Tongue (tissue), 3 donors: ENCODE measurements at places on chromosomes 5 and 9. TPM values are rescaled to one million over a fixed set of nuclear protein-coding genes. Genes with fewer than 3 reads are reported as not detected.

The SPATA31E1 gene
- not detected for total RNA-seq

The NR4A3 gene
- 4.7 TPM for total RNA-seq

The SH3TC2 gene
- 5.1 TPM for total RNA-seq

The LTC4S gene
- not detected for total RNA-seq

The FBP1 gene
- 4.4 TPM for total RNA-seq

The SHISAL2B gene
- not detected for total RNA-seq

The IFNK gene
- total RNA-seq: not detected

The GRXCR2 gene
- not detected for total RNA-seq

The MSMP gene
- not detected for total RNA-seq

The PRR16 gene
- total RNA-seq: 5.2 TPM

The NEURL1B gene
- total RNA-seq: 46.1 TPM

The DRD1 gene
- total RNA-seq: 0.21 TPM

The ELAVL2 gene
- total RNA-seq: 1.8 TPM

The USP20 gene
- 11.8 TPM for total RNA-seq

The SYK gene
- 7.1 TPM for total RNA-seq

The LECT2 gene
- total RNA-seq: not detected

The LRRTM2 gene
- total RNA-seq: 0.51 TPM

The CCDC183 gene
- total RNA-seq: not detected

The FST gene
- total RNA-seq: 14.4 TPM

The PPP2R2B gene
- 5.1 TPM for total RNA-seq

The BSPRY gene
- 2.6 TPM for total RNA-seq

The LCN10 gene
- total RNA-seq: not detected

The TMC1 gene
- 0.62 TPM for total RNA-seq

The PIP5KL1 gene
- total RNA-seq: not detected

The ABO gene
- total RNA-seq: 1.4 TPM

The SARDH gene
- total RNA-seq: 8.0 TPM

The CATSPER3 gene
- total RNA-seq: not detected

The SH3RF2 gene
- 14.3 TPM for total RNA-seq

The LHX2 gene
- 4.2 TPM for total RNA-seq
